T-helper 1 cell (primary cell): ENCODE measurements at places on chromosomes 16 and 17.

GRCh38 chr17:77253611-77254051 lies 112.9 kb downstream of the SEC14L1 start:
- DNase-seq: no peak

DNA sequence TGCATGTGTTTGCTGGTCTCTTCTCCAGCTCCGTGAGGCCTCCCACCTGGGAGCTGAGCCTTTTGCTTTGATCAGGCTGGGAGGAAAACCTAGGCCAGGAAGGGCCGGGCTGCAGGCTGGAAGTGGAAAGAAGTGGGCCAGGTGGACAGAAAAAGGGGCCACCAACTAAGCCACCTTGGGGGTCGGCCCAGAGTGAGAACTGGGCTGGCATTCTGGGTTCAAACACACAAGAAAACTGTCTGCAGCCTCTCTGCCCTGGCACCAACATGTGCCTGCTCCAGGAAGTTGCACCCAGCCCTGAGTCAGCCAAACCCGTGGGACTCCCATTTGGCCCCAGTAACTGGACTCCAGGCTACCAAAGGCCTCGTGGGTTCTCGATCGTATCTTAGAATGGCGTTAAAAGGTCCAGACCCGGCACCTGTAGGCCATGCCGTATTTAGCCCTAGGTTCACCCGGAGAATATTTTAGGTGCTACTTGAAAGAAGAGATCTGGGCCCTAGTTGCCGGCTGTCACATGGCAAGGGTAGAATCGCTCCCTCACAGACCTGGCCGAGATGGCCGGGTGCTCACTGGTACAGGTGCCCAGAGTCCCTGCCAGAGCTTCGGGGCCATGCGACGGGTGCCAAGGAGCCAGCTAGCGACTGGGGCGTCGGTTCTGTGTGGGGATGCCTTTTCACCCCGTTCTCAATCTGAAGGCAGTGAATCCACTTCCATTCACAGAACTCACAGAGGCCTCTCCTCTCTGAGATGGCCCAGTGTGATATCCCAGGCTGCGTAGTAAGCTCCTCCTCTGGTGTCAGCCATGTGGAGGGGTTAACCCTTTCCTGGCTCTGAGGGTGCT lies 236.6 kb downstream of the MRTFB start:
- no peak for DNase-seq

GRCh38 chr17:70139449-70139993 lies 29.8 kb upstream of the KCNJ2 start:
- no peak for DNase-seq

GRCh38 chr17:46063241-46063640 lies 64.2 kb downstream of the STH start:
- DNase-seq: no peak

DNA sequence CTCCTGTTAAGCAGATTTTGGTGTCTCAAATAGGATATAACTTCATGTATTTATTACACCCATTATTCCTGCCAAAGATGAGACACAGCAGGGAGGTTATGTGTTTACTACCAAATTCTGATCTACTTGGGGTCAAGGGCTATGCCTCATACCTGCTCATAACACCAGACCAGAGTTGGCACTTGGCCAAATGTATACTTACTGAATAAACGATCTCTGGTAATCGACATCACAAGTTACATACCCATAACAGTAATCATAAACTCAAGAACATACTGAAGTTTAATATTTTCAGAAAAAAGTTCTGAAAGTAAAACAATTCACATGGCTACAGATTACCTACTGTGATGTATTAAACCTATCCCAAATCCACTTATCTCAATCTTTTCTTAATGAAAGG lies 2.9 kb downstream of the TMEM170A start:
- no peak for DNase-seq

DNA sequence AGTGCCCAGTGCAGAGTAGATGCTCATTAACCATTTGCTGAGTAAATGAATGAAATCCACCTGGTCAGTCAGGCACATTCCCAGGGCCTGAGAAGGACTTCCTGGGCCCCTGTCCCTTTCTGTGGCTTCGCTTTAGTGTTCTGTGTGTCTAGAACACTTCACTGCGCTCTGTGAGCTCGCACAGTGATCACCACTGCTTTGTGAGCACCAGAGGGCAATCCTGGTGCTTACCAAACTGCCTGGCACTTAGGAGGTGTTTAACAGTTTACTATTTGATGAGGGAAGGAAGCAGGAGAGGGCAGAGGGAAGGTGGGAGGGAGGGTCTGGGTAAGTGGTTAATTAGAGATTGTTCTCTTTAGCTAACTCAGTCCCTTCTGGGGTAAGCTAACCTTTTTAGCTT lies 26.2 kb downstream of the SALL1 start:
- no peak for DNase-seq

GRCh38 chr16:70465999-70466804 lies 11.8 kb downstream of the FCSK start:
- DNase-seq: no peak

DNA sequence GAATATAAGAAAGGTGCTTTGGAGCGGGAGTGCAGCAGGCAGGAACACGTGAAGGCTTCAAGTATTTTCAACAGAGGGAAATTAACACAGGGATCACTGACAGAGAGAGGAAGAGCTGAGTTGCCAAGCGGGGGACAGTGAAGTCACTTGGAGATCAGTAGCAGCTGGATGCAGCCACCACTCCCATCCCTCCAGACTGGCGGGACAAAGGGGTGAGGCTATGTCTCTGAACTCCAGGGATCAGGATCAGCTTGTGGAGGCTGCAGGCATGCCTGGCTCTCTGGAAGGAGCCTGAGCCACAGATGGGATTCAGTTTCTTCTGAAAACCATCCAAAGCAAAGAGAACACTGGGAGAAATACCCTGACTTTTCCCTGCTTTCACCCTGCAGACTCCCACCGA lies 113.7 kb upstream of the IRX3 start:
- DNase-seq: no peak

DNA sequence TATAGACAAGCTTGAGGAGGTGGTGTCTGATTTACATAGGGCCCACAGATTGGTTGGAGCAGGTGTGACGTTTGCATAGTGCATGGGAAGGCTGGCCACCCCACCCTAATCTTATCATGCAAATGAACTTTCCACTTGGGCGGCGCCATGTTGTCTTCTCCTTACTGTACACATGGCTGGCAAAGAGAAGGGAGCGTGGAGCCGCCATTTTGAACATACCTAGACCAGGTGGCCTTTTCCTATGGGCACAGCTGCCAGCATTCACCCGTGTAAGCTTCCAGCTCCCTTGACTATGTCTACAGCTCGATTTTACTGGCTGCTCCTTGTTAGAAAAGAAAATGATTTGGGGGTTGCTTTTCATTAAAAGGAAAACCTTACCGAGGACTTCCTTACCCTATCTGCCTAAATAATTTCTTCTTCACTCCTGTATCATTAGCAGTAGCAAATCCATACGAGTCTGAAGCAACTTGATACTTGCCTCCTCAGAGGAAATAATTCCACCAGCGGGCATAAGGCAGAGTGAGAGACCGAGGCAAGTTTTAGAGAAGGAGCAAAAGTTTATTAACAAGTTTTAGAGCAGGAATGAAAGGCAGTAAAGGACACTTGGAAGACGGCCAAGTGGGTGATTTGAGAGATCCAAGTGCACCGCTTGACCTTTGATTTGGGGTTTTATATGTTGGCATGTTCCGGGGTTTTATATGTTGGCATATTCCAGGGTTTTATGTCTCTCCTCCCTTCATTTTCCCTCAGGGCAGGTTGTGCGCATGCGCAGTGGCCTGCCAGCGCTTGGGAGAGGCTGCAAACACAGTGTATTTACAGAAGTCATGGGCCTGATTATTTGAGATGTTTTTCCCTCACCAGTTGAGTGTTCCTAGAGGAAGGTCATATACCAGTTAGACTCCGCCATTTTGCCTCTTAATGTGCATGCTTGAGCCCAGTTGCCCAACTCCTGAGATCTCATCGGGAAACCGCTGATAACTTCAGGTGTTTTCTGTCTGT lies 65.7 kb downstream of the MARF1 start:
- no peak for DNase-seq

DNA sequence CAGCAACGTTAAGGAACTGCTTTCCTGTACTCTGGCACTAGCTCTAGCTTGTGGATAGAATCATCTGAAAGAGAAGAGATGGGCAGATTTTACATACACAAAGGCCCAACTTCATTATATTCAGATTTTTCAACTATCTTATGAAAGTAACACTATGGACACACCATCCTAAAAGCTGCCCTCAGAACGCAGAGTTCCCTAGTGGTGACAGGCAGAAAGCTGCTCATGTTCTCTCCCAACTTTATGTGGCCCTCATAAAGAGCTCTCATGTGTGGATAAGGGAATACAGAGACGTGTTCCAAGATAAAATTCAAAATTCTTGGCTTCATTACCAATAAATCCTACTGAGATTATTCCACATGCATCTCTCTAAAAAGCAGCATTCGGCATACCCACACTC lies 1.5 kb downstream of the CFAP20 start:
- no peak for DNase-seq
